Cardiac muscle cell (in vitro differentiated cells and primary cell): ENCODE measurements at places on chromosomes 2 and 18. TPM values are rescaled to one million over a fixed set of nuclear protein-coding genes. Genes with fewer than 3 reads are reported as not detected.

The EVA1A gene
- total RNA-seq: 0.51 and 0.53 TPM in 2 replicates

The PRKAG3 gene
- total RNA-seq: not detected in 2 replicates

The MBP gene
- 0.04 and 0.42 TPM in 2 replicates for total RNA-seq

The IL1R1 gene
- 0.18 and 0.21 TPM in 2 replicates for total RNA-seq

GRCh38 chr2:235594041-235594440 lies 100.2 kb downstream of the AGAP1 start:
- H3K4me1 ChIP-seq: no peaks in the 10 kb centered on the region
- no peaks in the 10 kb centered on the region for H3K27me3 ChIP-seq
- H3K4me3 ChIP-seq: no peak overlapping the region
- no peak overlapping the region for H3K27ac ChIP-seq

DNA sequence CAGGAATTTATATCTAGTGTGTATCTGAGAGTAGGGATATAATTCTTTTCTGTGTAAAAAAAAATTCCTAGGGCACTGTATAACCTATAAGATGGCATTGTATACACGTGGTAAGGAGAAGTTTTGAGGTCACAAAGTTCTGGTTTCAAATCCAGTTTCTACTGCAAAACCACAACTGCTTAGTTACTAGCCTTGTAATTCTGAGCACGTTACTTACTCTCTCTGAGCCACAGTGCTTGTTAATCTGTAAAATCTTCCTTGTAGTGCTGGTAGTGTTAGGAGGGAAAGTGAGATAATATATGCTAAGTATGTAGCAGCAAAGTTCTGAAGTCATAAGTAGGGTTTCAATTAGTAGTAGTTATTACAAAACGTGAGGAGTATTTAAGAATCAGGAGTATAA lies 175.4 kb downstream of the SATB2 start:
- no peak for DNase-seq
- no peak overlapping the region for H3K27ac ChIP-seq
- no peaks in the 10 kb centered on the region for H3K36me3 ChIP-seq

DNA sequence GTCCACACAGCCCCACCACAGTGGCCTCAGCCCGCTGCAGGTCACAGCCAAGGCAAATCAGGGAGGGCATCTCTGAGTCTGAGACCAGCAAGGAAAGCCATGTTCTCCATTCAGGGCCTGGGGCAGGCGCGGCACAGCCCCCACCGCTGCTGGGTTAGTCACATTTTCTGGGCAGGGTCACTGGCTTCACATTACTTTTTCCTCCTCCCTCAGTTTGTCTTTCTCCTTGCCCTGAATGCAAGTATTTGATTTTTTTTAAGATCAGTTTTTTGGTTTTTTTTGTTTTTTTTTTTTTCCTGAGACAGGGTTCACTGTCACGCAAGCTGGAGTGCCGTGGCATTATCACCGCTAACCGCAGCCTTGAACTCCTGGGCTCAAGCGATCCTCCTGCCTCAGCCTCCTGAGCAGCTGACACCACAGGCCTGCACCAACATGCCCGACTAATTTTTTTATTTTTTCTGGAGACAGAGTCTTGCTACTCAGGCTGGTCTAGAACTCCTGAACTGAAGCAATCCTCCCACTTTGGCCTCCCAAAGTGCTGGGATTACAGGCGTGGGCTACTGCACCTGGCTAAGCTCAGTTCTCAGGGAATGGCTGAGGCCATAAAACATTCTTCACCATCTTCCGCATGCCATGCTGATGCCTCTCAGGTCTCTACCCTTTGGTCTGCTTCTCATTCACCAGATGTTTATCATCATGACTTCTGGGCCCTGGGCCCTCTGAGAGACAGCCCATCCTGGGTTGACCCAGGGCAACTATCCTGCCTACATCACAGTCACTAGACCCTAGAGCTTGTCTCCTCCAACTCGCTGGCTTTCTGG lies 628 bp upstream of the CAPG start:
- no peak for DNase-seq
- H3K27ac ChIP-seq: no peak overlapping the region
- peaks cover 7% of the 10 kb centered on the region for H3K27me3 ChIP-seq
- peaks cover 5% of the 10 kb centered on the region for H3K4me1 ChIP-seq
- no peaks in the 10 kb centered on the region for H3K36me3 ChIP-seq
- H3K4me3 ChIP-seq: no peak overlapping the region

DNA sequence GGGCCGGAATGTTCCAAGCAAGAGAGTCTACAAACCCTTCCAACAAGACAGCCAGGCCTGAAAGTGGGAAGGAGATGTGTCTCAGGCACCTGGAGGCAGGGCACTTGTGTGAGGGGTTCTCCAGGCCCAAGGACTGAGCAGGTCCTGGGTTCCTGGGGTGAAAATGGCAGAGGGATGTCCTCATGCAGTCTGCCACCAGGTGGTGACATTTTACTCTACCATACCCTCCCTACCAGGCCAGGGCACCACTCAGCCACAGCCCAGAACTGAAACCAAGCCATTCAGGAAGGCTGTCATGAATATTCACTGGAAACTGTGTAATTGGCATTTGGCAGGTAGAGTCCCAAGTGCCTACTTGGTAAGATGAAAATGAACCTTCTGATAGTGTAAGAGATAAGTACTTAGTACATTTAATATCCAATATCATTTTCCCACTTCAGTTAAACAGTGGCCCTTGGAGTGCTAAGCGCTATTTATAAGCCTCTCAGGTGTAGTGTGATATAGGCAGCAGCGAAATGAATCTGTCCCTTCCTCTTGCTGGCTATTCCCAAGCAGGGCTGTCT lies 185.1 kb downstream of the MYO5B start:
- no peak overlapping the region for H3K27ac ChIP-seq
- no peaks in the 10 kb centered on the region for H3K36me3 ChIP-seq
- H3K27me3 ChIP-seq: peaks cover 55% of the 10 kb centered on the region
- no peak overlapping the region for H3K4me3 ChIP-seq

DNA sequence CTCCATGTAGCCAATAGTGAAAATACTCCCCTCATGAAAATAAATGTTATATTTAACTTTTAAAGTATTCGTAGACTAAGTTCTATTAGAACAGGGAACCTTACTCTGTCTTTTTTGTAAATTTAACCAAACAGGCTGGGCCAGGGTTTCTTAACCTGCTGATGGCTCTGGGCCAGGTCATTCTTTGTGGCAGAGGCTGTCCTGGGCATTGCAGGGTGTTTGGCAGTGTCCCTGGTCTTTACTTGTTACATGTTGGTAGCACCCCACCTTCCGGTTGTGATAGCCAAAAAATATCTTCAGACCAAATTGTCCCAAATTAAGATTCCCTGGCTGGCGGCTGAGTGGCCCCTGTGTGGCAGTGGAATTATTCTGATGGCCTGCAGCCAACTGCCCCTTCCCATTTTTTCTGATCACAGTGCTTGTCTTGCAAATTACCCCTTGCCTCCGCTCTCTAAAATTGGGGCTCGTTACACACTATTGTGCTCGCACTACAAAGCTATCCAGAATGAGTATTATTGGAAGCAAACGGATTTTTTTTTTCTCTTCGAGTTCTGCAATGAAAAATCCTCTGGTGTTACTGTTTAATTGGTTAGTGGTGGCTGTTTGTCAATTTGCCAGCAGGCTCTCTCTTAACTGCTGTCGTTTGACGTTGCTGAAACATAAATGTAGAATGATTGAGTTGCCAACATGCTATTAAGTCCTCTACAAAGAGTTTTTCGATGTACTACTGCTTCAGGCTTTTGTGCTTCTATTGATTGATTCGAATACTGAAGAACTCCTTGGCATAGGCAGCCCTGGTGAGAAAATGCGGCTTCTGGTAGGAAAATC lies 216.9 kb downstream of the SH3RF3 start:
- H3K4me3 ChIP-seq: no peak overlapping the region
- H3K4me1 ChIP-seq: peaks cover 18% of the 10 kb centered on the region
- H3K27ac ChIP-seq: no peak overlapping the region
- H3K36me3 ChIP-seq: no peaks in the 10 kb centered on the region

- no peaks in the 10 kb centered on the region for H3K27me3 ChIP-seq
- peaks cover 13% of the 10 kb centered on the region for H3K4me1 ChIP-seq
- peak overlapping the region; percentile 60 for H3K4me3 ChIP-seq
- peak; percentile 82 for DNase-seq
- H3K36me3 ChIP-seq: no peaks in the 10 kb centered on the region
- peak overlapping the region; percentile 99 for H3K27ac ChIP-seq
Observed at GRCh38 chr2:17752892-17753802, 463 bp downstream of the SMC6 start.

DNA sequence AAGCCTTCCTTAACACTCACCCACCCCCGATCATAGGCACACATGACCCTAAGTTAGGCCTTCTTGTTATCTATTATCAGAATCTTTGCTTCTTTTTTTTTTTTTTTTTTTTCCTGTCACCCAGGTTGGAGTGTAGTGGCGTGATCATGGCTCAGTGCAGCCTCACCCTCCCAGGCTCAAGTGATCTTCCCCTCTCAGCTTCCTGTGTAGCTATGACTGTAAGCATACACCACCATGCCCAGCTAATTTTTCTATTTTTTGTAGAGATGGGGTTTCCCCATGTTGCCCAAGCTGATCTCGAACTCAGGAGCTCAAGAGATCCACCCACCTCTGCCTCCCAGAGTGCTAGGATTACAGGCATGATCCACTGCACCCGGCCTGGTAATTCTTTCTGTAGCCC lies 328.7 kb downstream of the NR4A2 start:
- H3K4me3 ChIP-seq: no peak overlapping the region
- no peaks in the 10 kb centered on the region for H3K27me3 ChIP-seq
- H3K27ac ChIP-seq: no peak overlapping the region
- no peaks in the 10 kb centered on the region for H3K36me3 ChIP-seq
- no peaks in the 10 kb centered on the region for H3K4me1 ChIP-seq

GRCh38 chr2:119827866-119828507 lies 68.3 kb downstream of the PTPN4 start:
- DNase-seq: no peak
- no peaks in the 10 kb centered on the region for H3K27me3 ChIP-seq
- H3K36me3 ChIP-seq: no peaks in the 10 kb centered on the region
- no peak overlapping the region for H3K4me3 ChIP-seq
- H3K4me1 ChIP-seq: no peaks in the 10 kb centered on the region

DNA sequence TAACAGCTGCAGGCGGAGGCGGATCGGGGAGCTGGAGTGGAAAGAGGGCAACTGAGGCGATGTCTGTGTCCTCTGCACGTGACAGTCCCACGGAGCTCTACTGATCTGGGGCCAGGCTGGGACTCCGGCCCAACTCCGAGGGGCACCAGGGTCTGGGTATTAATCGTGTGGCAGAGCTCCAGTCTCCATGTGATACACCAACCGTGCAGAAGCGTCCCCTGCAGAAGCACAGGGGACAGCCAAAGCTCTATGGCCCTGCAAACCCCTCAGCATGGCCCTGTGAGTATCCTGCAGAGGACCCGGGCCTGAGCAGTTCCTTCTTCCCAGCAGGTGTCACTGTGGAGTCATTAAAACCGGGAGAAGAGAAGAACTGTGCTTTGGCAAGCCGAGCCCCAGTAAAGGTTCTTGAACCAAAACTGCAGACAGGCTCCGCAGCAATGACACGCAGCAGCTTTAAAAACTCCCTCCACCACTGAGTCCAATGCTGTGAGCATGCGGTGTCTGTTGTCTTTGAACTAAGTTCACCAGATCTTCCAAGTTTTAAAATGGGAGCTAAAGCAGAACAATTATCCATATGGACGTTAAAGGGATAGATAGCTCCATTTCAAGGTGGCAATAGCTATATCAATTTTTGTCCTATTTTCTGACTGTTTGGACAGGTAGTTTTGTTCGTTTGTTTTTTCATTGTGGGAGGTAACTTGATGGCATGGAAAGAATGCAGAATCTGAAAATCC lies 79.4 kb downstream of the TMEM182 start:
- no peak overlapping the region for H3K27ac ChIP-seq
- DNase-seq: peak; percentile 70
- H3K27me3 ChIP-seq: no peaks in the 10 kb centered on the region
- H3K4me1 ChIP-seq: no peaks in the 10 kb centered on the region
- no peak overlapping the region for H3K4me3 ChIP-seq
- H3K36me3 ChIP-seq: no peaks in the 10 kb centered on the region

- H3K27ac ChIP-seq: no peak overlapping the region
- DNase-seq: no peak
- no peaks in the 10 kb centered on the region for H3K4me1 ChIP-seq
Observed at GRCh38 chr18:12783524-12783923, 80.7 kb downstream of the PSMG2 start.

GRCh38 chr2:218981390-218981880 lies 3.5 kb downstream of the FEV start:
- H3K4me3 ChIP-seq: peak overlapping the region; percentile 13
- no peak for DNase-seq
- peaks cover 5% of the 10 kb centered on the region for H3K4me1 ChIP-seq
- no peaks in the 10 kb centered on the region for H3K36me3 ChIP-seq

DNA sequence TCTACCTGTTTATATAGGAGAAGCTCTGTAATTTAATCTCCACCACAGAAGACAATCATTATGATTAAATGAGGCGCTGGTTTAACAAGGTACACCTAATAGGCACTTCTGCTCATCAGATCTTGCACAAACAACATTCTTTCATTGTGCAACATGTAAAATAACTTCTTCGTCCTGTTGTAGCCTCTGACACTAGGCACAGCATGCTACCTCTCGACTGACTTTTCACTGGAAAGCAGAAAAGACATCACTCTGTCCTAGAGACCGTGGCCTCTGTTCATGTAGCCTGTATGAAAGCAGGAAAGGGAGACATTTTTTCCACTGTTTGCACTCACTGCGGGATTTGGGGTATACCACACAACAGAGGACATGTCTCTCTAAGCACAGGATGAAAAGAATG lies 316.5 kb downstream of the IRS1 start:
- H3K4me3 ChIP-seq: no peak overlapping the region
- DNase-seq: no peak
- peaks cover 19% of the 10 kb centered on the region for H3K4me1 ChIP-seq
- H3K27ac ChIP-seq: no peak overlapping the region

DNA sequence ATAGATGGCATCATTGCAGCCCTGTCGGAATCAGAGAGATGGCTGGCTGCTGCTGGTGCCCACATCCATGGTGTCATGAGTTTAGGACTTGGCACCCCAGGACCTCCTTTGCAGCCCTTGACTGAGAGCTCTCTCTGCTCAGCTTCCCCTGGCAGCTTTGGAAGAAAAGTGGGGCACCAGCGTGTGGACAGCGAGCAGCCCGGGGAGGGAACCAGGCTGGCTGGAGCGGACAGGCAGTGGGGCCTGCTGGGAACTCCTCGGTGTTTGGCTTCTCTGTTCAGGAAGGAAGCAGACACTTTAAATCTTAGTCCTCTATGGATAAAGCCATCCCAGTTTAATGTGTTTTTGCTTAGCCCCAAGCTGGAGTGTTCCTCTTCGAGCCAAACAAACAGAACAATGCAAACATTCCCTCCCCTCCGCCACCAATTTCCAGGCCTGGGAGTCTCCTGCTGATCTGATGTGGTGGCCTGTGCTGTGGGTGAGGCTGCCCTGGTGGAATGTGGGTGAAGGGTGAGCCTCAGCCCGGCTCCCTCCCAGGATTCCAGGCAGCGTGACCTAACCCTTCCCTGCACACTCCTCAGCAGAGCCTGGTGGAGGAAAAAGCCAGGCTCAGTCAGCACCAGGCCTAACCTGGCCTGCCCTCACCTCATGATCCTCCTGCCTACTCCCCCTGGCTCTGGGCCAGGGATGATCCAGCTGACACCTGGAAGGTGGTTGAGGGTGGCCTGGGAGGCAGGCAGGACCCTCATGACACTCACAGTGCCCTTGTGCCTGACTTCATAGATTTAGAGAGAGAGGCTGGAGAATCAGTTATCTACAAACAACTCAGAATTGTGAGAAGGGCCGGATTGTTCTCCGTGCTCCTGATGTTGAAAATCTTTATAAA lies 21.6 kb upstream of the ITGB6 start:
- peaks cover 18% of the 10 kb centered on the region for H3K4me1 ChIP-seq
- no peaks in the 10 kb centered on the region for H3K27me3 ChIP-seq
- peak; percentile 82 for DNase-seq
- no peak overlapping the region for H3K27ac ChIP-seq
